ENCODE measurements at places on chromosomes 4 and X.
A peak's percentile ranks its signal among the peaks of the same experiment; 100 is the strongest.

DNA sequence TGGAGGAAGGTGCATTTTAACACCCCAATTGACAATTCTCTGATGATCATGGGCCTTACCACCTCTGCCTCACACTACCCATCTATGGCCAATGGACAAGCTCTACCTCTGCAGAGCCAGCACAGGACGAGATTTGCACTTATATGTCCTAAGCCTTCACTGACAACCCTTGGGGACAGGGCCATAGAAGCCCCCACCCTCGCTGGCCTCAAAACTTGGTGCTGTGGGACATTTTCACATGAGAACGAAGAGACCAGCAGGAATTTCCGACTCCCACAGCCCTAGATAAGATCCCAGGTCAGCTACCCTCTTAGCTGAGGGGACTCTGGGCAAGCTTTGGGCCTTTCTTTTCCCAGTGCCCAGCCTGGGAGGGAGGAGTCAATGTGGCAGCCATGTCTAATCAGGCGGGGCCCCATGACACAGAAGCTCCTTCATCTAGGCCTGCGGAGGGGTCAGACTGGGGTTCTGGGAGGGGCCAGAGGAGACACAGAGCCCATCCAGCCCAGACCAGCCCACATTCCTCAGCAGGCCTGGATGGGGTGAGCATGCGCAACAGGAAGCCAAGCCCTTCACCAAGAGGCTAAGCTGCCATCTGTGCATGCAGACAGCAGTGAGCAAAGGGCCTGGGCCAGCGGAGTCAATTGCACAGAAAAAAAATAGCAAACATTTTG, 12.1 kb downstream of the PJA1 start:
- DNase-seq = no peak

- DNase-seq = no peak
Measured at GRCh38 chr4:6929812-6930464, 20.3 kb downstream of the TBC1D14 start.

GRCh38 chrX:44906542-44906941, 33.6 kb downstream of the KDM6A start:
- DNase-seq = no peak

DNA sequence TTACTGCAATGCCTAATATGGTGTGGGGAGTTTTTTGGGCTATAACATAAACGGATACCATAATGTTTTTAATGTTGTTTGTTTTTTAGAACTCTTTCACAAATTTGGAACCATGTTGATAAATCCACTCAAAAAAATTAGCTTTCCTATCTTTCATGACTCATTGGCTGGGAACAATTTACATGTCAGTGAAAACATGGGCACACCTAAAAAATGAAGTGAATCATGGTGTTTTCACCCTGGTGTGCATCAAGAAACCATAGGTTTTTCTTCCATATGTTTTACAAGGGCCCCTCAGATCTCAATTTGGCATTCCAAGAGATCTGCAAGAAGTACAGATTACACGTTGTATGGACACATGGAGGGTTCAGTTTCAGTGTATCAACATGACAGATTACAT, 207.1 kb downstream of the NWD2 start:
- DNase-seq = no peak

GRCh38 chr4:163110442-163110841, 56.2 kb downstream of the NAF1 start:
- DNase-seq = no peak

DNA sequence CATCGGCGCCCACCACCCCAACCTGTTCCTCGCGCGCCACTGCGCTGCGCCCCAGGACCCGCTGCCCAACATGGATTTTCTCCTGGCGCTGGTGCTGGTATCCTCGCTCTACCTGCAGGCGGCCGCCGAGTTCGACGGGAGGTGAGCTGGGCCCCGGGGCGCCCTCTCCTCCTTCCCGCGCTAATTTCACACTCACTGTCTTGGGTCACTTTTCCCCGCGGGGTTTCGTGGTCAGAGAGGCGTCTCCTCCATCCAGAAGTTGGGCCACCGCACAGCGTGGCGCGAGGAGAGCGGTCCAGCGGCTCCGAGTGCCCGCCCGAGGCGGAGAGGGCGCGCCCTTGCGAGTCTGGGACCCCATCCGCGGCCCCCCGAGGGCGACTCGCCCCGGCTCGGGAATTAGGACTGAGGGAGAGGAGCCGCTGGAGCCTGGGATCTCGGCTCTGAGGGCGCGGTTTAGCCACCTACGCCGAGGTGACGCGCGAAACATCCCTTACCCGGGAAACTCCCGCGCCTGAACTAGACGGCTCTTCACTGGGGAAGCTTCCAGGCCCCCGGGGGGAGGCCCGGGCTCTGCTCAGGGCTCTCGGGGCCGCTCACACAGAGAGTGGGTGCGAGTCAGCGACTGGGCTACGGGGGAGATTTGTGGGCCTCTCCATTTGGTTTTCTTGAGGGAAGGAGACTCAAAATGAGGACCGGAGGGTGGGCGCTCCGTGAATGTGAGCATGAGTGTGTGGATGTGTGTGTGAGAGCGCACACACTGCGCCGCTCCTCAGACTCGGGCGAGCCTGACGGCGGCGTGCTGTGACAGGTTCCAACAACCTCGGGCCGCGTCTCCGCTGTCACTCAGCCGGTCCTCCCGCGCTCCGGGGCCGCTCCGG, 551 bp downstream of the NPNT start:
- DNase-seq = peak; percentile 57

- no peak for DNase-seq
Measured at GRCh38 chrX:8190341-8190830, 19.3 kb upstream of the VCX2 start.

DNA sequence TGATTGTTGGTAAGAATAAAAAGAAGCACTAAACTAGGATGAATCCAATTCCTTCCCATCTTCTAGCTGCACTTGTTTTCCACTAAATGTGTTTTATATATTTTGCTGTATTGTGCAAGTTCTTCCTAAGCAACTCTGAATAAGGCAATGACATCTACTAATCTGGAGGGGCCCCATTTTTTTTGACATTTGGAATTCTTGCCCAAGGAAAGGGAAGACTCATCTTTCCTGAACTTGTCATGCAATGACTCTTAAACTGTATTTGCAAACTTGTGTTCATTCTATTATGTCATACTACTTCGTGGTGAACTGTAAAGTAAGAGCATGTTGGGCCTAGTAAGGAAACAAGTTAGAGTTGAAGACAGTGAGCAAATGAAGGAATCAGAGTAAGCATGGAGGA, 45.9 kb downstream of the FREM3 start:
- DNase-seq = no peak

- DNase-seq = peak; percentile 9
Measured at GRCh38 chrX:1086444-1087409, 125.7 kb downstream of the CRLF2 start.

DNA sequence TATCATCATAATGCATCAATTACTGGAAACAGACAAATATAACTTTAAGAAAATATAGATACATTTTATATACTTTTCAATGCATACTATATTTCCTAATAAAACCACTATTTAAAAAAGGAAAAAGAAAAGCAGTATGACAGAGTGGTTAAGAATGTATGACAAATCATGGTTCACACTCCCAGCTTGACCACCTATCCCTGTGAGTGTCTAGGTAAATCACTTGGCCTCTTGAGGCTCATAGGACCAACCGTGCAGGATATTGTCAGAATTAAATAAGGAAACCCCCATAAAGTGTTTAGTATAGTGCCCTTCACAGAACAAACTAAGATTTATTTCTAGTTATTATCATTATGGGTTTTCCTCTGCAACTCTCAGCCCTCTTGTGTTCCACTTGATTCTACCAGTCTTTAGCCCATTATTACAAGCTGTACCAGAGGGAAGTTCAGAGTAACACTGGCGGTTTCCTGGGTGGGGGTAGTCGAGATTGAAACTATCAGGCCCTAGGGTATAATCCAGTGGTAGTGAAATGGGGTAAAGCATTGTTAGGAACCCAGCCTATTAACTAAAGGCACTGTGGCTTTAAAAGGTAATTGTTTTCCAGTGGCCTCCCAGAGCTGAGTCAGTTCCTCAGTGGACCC, 55.5 kb upstream of the PAK3 start:
- DNase-seq = no peak

DNA sequence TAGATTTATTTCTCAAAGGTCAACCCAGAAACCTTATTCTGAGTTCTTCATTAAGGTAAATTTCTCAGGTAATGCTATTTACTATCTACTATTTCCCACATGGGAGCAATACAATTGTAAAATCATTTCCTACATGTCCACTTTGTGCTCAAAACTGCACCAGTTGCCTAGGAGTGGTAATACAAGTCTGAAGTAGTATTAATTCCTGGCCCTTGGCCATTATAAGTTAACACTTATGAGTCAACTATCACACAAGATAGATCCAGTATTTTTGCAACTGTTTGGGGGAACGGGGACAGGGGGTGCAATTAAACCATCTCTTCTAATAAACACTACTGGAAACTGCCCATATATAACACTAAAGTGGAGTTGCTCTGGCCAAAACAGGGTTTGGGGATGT, 48.9 kb downstream of the ACSL4 start:
- DNase-seq = no peak

GRCh38 chr4:2996415-2996814, 33.0 kb downstream of the GRK4 start:
- no peak for DNase-seq

DNA sequence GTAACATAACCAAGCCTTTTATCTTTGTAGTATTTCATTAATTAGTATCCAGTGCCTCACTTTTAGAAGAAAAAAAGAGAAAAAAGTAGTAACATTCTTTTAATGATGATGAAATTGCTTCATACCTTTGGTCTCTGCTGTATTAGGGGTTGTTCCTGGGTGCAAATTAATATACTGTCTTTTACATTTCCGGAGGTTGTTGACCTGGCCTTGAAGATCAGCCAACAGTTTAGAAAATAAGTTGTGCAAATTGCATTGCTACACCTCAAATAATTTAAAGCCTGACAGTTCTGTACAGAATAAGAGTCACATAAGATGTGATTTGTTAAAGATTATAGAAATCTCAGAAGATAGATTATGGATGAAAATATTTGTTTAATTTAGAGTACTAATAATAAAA, 3.8 kb downstream of the NFKB1 start:
- DNase-seq = no peak

DNA sequence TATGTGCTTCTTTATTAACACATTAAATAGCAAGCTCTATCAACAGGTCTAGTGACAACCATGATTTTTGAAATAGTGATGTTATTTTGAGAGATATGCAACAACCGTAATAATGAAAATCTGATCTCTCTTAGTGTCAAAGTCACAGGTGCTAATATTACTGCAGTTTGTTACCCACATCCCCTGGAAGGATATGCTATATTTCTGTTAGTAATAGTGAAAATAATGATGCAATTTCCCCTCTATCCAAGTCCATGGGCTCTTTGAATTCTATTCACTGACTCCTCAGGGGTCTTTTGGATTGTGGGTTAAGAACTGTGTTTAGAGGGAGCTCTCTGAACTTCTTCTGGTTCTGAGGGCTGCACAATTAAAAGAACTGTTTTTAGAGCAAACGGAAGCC, 3.0 kb upstream of the HSD17B10 start:
- DNase-seq = no peak

DNA sequence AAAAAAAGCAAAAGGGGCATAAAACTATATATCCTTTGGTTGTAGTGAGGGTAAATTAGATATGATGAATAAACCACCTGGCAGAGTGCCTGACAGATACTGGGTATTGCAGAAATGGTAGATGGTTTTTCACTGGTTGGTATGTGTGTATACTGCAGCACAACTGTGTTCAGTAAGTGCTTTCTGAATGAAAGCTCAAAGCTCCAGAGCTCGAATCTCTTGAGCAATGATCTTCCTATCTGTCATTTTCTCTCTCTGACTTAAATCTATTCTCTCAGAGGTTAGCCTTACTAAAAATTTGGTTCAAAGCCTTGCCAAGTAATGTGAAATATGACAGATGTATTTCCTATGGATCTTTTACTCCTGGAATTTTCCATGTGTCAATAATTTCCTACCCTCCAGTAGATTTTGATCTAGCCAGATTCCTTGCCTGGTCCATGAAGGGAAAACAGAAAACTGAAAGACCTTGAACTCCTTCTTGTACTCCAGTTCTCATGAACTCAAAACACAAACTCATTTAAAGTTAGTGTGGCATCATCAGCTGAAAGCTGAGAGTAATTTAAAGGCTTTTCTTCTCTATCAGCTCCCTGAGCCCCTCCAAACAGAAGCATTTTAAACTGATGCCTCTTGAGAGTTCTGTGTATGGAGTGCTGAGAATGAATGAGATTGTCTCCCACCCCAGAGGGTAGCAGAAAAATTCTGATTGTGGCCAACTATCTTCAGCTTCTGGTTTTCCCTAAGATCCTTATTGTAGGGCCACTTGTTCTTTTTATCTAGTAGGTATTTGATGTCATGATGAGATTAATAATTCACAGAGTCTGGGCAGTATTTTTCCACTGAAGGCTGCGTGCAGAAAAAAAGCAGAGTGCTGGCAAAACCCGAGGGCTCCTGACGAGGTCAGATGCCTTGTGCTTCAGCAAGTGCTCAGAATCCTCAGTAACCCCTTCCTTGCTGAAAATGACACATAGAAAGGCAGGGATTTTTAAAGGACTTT, 363.4 kb upstream of the BOD1L1 start:
- no peak for DNase-seq

DNA sequence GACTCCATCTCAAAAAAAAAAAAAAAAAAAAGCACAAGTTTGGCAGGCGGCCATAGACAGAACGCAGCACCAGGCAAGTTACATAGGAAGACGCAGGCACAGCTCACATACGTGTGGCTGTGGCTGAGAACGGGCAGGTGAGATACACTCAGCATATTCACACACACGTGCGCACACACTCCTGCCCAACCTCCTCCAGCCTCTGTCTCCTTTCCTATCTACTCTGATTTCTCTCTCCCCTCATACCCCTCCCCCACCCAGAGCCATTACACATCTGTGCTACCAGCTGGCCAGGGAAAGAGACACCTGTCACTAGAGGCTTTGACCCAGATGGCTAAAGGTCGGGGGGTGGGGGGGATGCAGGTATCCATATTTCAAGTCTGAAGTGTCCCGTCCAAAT, 2.2 kb upstream of the SLC38A5 start:
- no peak for DNase-seq

DNA sequence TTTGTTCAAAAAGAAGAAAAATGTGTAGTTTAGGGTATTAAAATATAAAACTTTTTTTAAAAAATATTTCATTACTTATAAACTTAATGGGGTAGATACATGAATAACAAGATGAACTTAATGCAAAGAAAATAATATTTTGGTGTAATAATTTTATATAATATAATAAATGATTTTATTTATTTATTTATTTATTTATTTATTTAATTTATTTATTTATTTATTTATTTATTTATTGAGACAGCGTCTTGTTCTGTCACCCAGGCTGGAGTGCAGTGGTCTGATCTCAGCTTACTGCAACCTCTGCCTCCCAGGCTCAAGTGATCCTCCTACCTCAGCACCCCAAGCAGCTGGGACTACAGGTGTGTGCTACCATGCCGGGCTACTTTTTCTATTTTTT, 20.8 kb upstream of the TEX13C start:
- DNase-seq = no peak

DNA sequence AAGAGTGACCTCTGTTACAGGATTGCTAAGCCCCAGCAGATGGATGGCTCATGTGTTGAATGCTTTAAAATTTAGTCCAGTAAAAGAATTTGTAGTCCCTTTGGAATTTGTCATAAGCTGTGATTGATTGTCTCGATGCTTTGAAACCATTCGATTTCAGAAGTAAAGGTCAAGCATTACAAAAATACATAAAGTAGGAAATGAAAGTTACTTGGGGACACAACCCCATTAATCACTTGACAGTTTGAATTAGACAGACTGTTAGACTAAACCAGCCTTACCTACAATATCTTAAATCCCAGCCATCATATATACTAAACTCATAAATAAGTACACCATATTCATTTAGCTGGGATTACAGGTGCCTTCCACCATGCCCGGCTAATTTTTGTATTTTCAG, 6.6 kb downstream of the REST start:
- DNase-seq = no peak

- DNase-seq = no peak
Measured at GRCh38 chrX:118207831-118208453, 91.3 kb upstream of the KLHL13 start.

- DNase-seq = no peak
Measured at GRCh38 chrX:129235903-129236302, 287.4 kb downstream of the SMARCA1 start.

Measured in activated CD4-positive, alpha-beta T cell treated with anti-CD3 and anti-CD28 coated beads for 36 hours (primary cell).